ENCODE measurements at places on chromosomes 12 and 14.
A peak's percentile ranks its signal among the peaks of the same experiment; 100 is the strongest.

- no peak for DNase-seq
Measured at GRCh38 chr14:104885031-104885972, 20.2 kb downstream of the CEP170B start.

DNA sequence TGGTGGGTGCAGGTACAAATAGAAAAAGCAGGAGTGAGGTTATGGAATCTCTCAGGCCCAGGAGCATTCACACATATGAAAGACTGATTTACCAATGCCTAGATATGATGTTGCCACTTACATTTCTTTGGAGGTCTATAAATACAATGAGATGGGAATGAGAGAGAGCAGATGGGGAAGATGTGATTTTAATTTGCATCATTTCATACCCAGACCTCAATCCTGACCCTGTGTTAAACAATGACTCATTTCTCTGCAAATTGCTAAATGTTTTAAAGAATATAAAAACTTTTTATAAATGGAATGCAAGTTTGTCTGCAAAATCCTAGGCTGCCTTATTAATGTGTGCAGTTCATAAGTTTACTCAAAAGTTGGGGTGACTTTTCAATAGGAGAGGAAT, 38.6 kb upstream of the GNG2 start:
- no peak for DNase-seq

- no peak for DNase-seq
Measured at GRCh38 chr14:90820958-90821357, 4.7 kb upstream of the TTC7B start.

DNA sequence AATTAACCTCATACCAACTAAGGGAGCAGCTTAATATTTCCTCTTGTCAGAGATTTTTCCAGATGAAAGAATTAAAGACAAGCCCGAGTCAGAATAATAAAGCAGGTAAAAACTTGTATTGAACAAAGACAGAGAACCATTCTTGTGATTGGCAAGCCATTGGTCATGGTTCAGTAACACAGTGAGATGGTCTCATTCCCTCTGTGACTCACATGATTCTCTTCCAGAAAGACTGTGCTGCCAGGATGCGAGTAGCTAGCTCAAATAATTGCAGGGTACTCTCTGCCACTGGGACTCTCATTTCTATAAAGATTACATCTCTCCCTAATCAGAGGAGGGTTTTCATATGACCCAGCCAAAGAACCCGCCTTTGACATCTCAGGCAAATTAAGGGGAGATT, 179.4 kb downstream of the PHLDA1 start:
- no peak for DNase-seq

DNA sequence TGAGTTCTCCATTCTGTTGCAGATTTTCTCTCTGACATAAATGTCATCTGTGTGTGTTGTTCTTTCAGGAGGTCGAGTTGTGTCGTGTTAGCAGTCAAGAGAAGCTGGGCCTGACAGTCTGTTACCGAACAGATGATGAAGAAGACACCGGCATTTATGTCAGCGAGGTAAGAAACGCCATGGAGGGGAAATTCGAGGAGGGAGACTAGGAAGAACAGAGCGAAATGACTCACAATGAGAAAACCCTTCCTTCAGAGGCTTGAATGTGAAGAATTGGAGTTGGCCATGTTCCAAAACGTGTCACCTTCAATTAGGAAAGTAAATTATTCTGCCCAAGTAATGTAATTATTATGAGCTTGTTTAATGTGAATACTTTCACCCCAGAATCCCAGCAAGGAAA, 364.5 kb downstream of the PDZRN4 start:
- no peak for DNase-seq

DNA sequence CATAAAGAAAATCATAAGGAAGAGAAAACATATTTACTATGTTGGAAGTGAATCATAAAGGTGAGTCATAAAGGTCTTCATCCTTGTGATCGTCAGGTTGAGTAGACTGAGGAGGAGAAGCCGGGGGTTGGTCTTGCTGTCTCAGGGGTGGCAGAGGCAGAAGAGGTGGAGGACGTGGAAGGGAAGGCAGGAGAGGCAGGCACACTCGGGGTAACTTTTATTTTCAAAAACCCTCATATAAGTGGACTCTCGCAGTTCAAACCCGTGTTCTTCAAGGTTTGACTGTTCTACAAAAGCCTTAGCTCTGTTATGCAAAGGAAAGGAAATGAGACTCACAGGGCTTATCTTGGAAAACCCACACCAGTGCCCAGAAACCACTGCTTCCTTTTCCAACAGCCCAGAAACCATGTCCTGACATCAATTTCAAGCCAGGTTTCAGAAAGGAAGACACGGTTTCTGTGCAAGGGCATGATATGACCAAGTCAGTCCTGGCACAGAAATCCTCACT, 14.0 kb downstream of the SMCO2 start:
- DNase-seq, result peak; percentile 19

DNA sequence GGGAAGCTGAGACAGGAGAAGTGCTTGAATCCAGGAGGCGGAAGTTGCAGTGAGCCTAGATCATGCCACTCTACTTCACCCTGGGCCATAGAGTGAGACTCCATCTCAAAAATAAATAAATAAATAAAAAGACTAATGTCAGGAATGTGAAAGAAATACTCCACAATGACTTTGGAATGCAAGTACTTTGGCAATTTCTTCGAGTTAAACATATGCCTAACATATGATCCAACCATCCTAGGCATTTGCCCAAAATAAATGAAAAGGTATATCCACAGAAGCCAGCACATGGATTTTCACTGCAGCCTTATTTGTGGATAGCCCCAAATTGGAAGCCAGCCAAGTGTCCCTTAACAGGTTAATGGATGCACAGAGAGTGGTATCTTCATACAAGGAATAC, 357.9 kb upstream of the TMEM132C start:
- DNase-seq, result no peak

- no peak for DNase-seq
Measured at GRCh38 chr12:117564881-117565280, 203.5 kb upstream of the NOS1 start.

GRCh38 chr12:29430716-29431044, 49.7 kb upstream of the ERGIC2 start:
- DNase-seq, result no peak

DNA sequence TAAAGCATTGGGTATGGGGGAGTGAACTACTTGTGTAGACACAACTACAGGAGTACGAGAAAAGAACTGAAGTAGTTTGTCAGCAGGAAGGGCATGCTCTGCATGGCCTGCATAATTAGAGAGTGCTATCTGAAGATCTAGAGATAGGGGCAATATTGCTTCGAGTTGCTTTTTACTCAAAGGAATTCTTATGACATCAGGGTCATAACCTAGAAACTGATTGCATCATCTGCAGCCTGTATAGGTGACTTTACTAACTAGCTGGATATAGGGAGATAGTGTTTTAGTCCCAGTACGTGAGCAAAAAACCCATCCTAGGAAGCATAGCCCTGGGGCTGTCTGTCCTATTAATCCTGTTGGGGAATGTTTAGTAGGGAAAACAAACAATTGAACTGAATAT, 39.8 kb downstream of the TMTC3 start:
- DNase-seq, result no peak

GRCh38 chr14:59920378-59920683, 387 bp downstream of the LRRC9 start:
- DNase-seq, result no peak

DNA sequence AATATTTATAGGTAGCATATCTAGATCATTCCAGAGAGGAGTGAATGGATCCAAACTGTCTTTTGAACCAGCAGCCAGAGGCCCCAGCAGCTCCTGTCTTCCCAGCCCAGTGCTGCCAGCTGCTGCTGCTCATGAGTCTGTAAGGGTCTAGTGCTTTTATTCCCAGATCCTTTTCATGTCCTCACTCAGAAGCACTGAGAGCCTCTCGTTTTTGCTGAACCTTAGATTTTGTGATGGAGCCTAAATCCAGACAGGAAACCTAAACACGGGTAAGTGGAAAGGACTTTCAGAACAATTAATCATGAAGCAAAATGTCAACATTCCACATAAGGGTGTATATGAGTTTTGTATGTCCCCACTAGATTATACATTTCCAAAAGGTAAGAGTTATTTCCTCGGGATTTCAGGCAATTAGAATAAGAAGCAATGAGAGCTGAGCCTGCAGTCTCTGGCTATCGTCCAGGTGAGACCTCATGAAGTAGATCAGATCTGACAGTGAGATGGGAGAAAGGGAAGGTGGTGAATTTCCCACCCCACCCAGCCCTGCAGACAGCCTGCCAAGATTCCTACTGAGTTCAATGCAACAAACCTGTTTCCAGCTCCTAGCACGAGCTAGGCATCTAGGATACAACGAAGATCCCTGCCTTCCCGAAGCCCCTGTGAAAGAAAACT, 84.4 kb downstream of the NINJ2 start:
- DNase-seq, result no peak

GRCh38 chr14:38042322-38042721, 165.4 kb upstream of the SSTR1 start:
- DNase-seq, result no peak

DNA sequence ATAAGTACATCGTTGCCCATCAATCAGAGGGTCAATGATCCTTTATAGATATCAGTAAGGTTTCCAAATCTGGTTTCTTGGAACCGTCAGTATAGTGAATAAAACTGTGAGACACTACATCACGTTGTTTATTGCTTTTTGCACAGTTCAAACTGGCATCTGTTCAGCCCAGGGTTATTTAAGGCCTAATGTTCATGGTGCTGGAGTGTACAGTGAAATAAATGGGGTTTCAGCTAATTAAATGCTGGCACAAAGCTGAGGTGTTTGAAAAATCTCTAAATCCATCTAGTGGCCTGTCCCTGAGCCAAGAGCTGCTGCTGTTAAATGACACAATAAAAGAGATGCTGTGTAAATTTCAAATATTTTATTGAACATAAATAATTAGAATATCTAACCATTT, 69.9 kb downstream of the RPS29 start:
- no peak for DNase-seq

GRCh38 chr12:104994336-104994735, 8.2 kb downstream of the NOPCHAP1 start:
- no peak for DNase-seq

- no peak for DNase-seq
Measured at GRCh38 chr12:87266305-87266704, 762.9 kb downstream of the C12orf50 start.

DNA sequence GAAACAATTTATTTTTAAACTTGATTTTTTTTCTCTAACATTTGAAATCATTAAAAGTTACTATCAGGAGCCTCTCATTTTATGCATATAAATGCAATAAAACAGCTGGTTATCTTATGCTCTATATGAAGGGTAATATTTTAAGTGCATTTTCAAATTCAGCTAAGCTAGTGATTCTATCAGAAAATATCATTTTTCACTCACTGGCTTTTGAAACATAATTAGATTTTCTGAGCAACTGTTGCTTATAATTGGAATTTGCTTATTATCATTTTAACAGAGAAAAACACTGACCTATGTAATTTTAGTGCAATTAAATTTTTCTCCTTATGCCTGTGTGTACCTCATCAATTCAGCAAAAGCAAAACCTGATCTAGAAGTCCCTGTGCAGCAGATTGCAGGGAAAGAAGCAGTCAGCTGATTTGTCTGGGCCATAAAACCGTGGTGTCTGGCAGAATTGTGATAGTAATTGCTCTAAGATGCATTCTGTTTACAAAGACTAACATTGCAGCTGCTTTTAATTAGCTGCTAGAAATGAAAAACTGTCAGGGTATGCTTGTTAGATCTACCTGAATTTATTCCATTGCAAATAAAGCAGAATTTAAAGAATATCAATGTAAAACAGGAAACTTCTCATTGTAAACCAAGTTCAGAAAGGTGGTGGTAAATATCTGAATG, 75.0 kb downstream of the BICD1 start:
- no peak for DNase-seq

DNA sequence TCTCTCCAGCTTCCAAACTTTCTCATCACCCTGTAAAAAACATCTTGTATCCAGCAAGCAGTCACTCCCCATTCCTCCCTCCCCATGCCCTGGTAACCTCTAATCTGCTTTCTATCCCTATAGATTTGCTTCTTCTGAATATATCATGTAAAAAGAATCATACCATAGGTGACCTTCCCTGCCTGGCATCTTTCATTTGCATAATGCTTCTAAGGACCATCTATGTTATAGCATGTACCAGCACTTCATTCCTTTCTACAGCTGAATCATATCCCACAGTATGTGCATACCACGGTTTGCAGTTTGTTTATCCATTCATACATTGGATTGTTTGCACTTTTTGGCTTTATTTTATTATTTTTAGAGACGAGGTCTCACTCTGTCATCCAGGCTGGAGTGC, 22.9 kb upstream of the VPS37B start:
- DNase-seq, result no peak

DNA sequence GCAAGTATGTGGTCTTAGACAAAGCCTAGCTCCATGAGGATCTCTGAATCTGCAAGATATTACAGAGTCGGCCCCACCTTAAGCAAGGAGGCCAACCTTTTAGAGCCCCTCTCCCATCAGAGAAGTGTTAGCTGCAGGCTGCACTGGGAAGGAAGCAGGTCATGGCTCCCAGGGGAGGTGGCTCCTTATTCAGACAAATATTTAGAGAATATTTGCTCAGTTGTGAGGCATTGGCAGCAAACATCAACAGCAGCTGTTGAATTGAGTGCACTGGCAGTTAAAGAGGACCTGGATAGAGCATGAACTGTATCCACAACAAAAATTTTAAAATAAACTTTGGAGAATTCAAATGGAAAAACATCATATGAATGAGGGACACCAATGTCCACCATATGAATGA, 44.7 kb downstream of the FSCB start:
- no peak for DNase-seq

- peak; percentile 2 for DNase-seq
Measured at GRCh38 chr14:106039400-106039799, 513.0 kb downstream of the TMEM121 start.

DNA sequence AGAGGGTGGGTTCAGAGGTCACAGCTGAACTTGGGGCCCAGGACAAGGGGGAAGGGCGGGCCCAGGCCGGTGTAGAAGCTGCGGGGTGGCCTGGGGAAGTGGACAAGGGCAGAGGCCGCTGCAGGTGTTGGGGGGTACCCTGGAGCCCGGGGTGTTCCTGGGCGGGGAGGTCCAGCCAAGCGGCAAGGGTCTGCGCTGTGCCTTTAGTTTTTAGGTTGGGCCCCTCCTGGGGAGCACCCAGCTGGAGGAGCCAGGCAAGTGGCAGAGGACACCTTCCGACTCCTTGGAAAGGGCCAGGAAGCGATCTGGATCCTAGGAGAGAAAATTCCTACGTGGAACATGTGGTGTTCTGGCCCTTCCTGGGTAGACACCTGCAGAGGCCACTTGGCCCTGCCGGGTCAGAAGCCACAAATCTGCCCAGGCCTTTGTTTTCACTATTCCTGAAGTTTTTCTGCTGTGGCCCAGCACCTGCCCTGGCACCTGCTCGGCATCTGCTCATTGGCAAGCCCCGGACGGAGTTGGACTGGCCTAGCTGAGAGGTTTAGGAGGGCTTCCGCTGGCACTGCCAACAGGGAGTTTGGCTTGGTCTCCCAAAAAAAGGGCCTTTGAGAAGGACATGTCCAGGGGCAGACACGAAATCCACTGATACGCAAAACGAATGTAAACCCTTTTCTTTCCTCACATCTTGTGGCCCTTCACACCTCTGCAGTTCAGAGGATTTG, 61.1 kb downstream of the SMUG1 start:
- no peak for DNase-seq

GRCh38 chr12:32016680-32017482, 57.7 kb downstream of the RESF1 start:
- DNase-seq, result no peak
